ENCODE measurements at places on chromosomes 1 and 21. TPM values are rescaled to one million over a fixed set of nuclear protein-coding genes. Genes with fewer than 3 reads are reported as not detected.

TBX19 gene
- 2.0 TPM for total RNA-seq

TMEM269 gene
- 0.15 TPM for total RNA-seq

KRTAP19-3 gene
- total RNA-seq = not detected

CLCA2 gene
- total RNA-seq = 2.9 TPM

EPS8L3 gene
- total RNA-seq = not detected

CD5L gene
- total RNA-seq = not detected

PEX10 gene
- 41.0 TPM for total RNA-seq

RCSD1 gene
- total RNA-seq = 0.87 TPM

BATF3 gene
- 1.2 TPM for total RNA-seq

C1orf52 gene
- 15.5 TPM for total RNA-seq

S100B gene
- 0.29 TPM for total RNA-seq

LIPI gene
- not detected for total RNA-seq

FMN2 gene
- 13.8 TPM for total RNA-seq

RUNX3 gene
- not detected for total RNA-seq

SPAG17 gene
- not detected for total RNA-seq

RGS8 gene
- under 0.01 TPM for total RNA-seq

TCHH gene
- total RNA-seq = not detected

CFHR3 gene
- total RNA-seq = not detected

FNDC10 gene
- 1.6 TPM for total RNA-seq

S100A7 gene
- not detected for total RNA-seq

AADACL3 gene
- not detected for total RNA-seq

TMEM39B gene
- 5.5 TPM for total RNA-seq

MAGI3 gene
- 14.1 TPM for total RNA-seq

ZNF593OS gene
- not detected for total RNA-seq

CDCA8 gene
- total RNA-seq = 1.5 TPM

VHLL gene
- total RNA-seq = not detected

GJA4 gene
- 0.15 TPM for total RNA-seq

NASP gene
- 23.0 TPM for total RNA-seq
